ENCODE measurements at places on chromosomes 7 and 10.

DNA sequence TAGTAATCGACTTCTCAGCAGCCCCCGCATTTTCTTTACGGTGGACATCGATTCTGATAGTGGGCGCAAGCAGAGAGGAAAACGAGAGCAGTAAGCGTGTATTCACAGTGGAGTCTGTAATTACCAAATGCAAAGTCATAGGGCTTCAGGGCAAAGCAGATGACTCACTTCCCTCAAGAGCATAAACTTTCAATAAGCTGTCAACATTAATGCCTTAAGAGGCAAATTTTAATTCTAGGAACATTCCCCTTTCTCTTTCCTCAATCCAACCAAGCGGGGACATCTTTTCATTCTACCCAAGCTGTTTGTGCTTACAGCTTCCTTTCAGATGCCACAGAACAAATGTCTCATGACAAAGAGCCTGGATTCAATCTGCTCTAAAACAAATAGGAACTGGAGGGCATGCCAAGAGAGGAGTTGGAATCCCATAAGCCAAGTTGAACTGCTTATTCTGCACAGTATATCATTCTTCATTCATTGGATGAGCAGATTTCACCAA is 48.6 kb downstream of the MALSU1 start:
- DNase-seq: no peak

DNA sequence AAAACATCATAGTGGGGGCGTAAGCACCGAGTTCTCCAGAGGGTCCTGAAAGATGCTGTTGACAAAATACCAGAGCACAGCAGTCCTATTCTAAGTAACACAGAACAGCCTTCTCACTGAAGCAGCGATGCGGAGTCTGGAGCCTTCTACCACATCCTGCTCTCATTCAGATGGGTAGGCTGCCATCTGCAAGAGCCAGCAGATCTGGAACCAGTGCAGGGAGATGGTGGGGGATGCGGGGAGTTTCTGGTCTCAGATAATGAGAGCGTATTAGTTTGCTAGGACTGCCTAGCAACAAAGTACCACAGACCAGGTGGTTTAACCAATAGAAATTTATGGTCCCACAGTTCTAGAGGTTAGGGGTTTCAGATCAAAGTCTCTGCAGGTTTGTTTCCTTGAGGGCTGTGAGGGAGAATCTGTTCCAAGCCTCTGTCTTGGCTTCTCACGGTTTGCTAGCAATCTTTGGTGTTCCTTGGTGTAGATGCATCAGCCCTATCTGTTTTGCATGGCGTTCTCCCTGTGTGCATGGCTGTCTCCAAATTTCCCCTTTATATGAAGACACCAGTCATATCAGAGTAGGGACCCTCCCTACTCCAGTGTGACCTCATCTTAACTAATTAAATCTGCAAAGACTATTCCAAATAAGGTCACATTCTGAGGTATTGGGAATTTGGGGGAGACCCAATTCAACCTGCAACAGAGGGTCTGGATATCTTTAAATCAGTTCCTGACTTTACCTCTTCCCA is 52.0 kb upstream of the STEAP1B start:
- no peak for DNase-seq

DNA sequence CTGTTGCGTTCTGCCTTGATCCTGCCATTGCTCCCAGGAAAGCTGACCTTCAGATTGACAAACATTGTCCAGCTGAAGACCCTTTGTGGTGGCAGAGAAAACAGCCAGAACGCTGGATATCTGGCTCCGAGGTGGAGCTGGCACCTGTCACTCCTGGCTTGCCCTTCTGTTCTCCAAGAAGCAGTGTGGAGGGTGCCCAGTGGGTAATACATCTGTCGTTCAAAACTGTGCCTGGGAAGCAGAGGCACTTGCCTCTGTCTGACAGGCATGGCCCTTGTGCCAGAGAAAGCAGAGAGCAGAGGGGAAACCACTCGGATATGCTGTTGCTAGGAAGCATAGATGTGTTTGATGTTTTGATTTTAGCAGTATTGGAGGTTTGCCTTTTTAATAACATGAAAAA is 231.4 kb downstream of the BMPER start:
- DNase-seq: no peak

DNA sequence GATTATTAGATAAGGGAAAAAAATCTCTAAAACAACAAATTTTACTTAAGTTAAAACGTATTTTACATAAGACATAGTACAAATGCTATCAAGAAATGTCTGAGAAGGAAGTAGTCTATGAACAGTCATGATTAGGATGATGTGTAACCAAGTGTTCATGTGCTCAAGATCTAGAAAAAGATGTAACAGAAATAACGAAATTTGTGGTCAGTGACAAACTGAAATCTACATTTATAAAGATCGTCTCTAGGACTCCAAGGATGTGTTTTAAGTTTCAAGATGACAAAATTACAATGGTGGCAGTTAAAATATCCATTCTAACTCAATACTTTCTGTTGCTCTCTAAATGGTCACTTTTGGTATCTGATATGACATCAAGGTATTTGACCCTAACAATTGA is 17.2 kb downstream of the PPP3CB start:
- no peak for DNase-seq

DNA sequence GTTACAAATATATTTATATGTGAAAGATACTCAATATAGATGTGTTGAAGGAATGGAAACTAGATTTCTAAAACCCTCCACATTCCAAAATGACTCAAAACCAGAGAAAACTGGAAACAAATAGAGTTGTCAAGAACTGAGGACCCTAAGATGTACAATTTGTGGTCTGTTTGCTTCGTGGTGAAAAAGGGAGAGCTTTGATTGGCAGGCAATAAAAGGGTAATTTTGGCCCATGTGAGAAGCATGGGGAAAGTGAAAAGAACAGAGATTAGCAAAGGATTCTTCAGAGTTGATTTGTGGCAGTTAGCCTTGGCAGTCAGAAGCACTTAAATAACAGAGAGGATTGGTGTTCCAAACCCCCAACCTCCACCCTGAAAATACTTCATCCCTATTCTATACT is 37.1 kb upstream of the DKK1 start:
- DNase-seq: no peak

All from activated naive CD4-positive, alpha-beta T cell (primary cell).